Putamen (tissue), 1 donor: ENCODE measurements at places on chromosomes 12 and 14.

DNA sequence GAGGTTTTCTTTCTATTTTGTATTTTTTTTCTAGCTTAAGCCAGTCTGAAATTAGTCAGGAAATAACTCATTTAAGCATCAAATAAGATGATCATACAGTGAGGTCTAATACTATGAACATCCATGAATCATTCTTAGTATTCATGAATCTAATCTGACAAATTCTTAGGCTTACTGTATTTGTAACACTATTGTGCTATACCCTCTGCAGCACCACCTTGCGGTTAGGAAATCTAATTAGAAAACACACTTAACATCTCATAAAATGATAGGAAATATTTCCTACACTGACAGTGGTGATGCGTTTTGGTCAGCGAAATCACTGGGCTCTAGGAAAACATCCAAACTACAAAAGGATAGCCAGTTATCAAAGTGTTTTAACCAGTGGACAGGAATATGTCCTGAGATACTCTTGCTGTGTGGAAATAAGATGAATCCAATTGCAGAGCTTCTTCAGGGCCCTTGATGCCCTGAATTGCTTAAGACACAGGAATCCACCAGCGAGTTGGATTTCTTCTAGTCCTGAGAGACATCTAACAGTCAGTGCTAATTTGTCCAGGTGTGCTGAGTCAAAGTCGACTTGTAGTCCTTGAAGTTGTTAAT is 109.3 kb upstream of the MYF6 start:
- DNase-seq = no peak

GRCh38 chr12:52730793-52731192 is 27.5 kb upstream of the KRT77 start:
- DNase-seq = no peak

GRCh38 chr14:58817846-58818245 is 180.1 kb downstream of the DACT1 start:
- no peak for DNase-seq

GRCh38 chr14:61691495-61691894 is 3.8 kb upstream of the HIF1A start:
- DNase-seq = no peak

DNA sequence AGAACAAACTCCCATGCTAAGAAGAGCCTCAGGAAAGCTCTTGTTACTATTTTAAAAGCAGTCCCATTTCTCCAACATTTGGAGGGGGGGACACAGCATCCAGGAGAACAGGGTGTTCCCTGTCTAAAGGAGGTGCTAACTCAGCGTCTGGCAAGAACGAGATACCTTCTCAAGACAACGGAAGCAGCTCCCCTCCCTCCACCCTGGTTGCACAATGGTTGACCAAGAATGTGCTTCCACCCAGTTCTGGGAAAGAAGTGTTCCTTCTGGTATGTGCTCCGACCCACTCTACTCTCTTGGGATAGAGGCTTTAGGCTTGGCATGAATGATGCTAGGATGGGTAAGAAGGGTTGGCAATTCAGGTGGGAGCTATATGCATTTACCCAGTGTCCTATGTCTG is 1.5 kb upstream of the KRT6A start:
- no peak for DNase-seq

DNA sequence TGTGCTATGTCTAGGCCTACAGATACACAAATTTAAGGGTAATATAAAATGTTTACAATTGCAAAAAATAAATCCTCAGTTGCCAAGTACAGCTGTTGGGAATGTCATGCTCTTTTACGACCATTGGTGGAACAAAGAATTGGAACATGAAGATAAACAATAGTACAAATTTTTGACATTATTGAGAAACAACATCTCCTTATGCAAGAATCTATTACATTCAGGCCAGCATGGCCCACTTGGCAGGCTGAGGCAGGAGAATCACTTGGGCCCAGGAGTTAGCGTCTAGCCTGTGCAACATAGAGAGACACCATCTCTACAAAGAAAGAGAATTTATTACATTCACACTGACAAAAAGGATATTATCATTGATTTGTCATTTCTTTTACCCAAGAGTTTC is 135.9 kb upstream of the NTF3 start:
- DNase-seq = no peak

DNA sequence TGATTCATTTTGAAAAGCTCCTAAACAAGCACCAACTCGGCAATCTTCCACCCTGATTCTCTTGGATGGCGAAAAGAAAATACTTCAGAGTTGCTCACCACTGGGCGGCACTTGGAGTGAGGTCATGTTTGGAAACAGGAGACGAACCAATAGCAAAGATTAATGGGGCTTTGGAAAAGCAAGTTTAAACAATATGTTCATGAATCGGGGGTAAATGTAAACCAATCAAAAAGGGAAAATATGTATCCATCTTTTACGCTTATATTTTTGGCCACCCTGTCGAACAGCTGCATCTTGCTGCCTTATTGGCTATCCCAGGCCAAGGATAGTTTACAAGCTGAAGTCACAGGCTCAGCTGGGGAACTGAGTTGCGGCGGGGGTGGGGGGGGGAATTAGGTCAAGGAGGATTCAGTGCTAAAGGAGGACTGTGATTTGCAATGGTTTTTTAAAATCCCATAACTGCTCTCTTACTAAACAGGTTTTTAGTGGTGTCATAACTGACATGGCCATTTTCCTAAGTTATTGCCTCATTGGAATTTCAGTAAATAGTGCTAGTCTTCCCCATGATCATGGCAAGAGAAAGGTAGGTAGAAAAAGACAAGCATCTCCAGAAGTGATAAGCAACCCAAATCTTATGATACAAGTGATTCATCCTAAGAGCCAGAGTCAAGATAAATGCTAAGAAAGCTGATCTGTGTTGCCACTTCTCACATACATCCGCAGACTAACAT is 210.6 kb downstream of the PHLDA1 start:
- no peak for DNase-seq

DNA sequence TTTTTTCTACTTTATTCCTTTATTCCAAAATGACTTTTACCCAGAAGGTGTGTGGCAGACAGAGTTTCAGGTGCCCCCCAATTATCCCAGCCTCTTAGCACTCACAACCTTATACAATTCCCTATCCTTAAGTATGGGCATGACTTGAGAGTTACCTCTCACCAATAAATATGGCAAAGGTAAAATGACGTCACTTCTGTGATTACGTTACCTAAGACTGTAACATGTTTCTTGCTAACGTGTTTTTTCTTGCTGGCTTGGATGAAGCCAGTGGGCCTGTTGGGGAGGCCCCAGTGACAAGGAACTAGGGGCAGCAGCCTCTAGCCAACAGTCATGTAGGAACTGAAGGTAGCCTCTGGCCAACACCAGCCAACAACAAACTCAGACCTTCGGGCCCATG is 13.3 kb upstream of the TUNAR start:
- no peak for DNase-seq

GRCh38 chr14:49768301-49769121 is 558 bp downstream of the KLHDC2 start:
- DNase-seq = peak; percentile 53

- peak; percentile 45 for DNase-seq
Observed at GRCh38 chr12:51886021-51886710, 1.7 kb upstream of the ANKRD33 start.

DNA sequence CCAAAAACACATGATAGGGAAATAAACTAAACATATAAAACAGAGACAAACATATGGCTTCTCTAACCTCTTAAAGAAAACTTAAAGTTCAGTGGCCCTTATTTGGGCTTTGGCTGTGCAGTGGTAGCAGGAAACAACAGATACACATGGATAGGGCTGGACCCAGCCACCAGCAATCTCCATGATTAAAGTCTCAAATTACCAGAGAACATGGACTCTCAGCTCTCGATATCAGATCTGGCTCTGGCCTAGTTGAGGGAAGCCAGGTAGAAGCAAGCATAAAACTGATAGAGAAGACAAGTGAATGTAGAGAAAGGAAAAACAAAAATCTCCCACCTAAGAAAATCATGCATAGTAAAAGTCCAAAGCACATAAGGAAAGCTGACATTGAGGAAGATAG is 164.8 kb downstream of the ITPR2 start:
- DNase-seq = no peak

DNA sequence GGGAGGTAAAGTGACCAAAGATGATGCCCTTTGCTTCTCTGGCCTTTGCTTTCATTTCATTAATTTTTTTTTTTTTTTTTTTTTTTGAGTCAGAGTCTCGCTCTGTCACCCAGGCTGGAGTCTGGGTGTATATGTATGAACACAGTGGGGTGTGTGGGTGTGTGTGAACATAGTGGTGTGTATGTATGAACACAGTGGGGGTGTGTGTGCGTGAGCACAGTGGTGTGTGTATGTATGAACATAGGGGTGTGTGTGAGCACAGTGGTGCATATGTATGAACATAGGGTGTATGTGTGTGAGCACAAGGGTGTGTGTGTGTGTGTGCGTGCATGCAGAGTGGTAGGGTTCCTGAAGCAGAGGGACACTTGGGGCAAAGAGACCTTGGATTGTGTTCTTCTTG is 9.6 kb downstream of the KLC1 start:
- no peak for DNase-seq

DNA sequence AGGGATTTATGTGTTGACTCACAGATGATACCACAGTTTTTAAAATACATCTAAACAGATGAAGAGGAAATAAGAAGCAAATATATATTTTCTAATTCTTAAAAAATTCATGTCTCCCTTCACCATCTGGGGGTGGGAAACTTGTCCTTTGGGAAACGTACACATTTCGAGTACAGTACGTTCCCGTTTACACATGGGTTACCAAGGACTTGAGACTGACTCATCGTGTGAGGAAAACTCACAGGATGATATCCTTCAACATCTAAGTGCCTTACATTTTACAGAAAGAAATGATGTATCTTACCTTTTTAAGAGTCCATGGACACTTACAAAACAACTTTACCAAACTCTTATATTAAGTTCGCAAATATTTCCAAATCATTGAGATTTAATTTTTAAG is 16.0 kb upstream of the FBLN5 start:
- DNase-seq = no peak

- no peak for DNase-seq
Observed at GRCh38 chr12:90995010-90995409, 9.8 kb downstream of the EPYC start.

DNA sequence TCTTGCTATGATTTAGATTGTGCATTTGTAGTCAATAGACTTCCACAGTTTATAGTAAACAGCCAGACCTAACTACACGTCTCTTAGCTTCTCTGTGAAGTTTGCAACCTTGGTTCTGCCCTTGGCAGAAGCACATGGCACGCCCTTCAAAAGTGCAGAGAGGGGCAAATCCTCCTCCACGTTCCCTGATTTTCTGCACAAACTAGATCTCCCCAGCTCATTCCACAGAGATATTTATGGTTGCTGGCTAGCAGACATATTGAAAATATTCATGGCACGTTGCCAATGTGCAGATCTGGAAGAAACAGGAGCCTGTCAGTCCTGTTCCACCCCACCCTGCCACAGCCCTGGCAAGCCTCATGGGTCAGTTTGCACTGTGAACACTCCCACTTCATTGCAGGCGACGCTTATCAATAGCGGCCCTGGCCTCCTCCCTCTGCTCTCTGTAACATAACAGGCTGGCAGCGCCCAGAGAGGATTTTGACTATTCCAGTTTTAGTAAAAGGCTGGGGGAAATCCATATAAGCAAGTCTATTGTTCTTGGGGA is 6.5 kb upstream of the LGALS3 start:
- no peak for DNase-seq

DNA sequence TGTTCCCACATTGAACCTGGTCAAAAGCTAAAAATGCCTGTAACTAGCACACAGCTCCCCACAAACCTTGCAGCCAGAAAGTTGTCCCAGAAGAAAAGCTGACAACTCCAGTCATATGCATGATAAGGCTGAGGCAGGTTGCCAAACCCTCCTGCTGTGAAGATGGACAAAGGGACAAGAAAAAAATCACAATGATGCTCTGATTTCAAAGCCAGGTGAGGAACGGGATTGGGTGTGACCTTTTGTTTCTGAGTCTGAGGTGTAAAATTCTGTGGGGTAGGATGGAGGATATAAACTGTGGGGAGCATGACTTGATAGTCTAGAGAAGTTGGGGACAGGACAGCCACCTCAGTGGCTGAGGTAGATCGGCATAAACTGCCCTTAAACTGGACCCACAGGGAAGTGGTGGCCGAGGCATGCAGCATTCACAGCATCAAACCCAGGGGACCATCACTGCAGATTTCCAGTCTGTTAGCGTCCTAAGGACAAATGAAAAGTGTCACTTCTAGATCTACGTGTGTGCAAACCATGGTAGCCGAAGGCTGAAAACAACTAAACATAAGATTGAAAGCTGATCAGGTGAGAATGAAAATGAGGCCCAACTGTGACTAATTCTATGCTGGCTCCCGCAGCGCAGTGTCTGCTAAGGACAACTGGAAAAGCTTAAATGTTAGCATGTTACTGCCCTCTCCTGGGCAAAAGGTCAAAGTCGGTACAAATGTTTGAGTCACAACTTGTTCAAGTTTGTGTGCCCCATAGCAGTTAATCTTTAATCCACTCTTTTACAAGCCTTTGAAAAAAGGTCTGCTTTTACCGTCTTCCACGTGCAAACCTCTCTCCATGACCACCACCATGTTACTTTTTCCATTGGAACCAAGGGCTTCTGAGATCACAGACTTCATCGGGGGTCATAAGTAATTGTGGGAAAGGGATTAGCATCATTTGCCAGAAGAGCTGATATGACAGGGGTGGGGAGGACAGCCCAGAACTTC is 39.8 kb downstream of the GRIN2B start:
- no peak for DNase-seq

- no peak for DNase-seq
Observed at GRCh38 chr12:45655186-45655585, 74.3 kb upstream of the ARID2 start.

- DNase-seq = no peak
Observed at GRCh38 chr12:91896286-91897024, 249.2 kb downstream of the BTG1 start.

DNA sequence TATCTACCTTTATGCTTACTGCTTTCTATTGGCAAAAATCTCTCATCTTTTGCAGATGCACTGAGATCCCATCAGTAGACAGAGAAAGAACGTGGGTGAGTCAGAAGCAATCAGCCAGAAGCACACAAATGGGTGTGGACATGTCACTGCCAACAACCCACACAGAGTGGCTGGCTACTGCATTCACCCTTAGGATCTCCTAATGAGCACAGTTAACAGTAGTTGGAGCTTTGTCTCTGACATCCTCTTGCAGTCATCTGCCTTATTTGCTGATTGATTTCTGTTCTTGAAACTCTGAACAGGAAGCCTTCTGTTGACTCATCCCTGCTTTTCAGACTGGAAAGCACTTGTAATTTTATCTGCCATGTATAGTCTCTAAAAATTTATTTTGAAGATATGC is 117.2 kb downstream of the RGS6 start:
- DNase-seq = no peak

GRCh38 chr12:25864306-25865276 is 93.9 kb upstream of the RASSF8 start:
- no peak for DNase-seq
